ENCODE measurements at places on chromosomes 1 and 21.

GRCh38 chr1:202577381-202577780 lies 132.9 kb downstream of the SYT2 start:
- DNase-seq: no peak

DNA sequence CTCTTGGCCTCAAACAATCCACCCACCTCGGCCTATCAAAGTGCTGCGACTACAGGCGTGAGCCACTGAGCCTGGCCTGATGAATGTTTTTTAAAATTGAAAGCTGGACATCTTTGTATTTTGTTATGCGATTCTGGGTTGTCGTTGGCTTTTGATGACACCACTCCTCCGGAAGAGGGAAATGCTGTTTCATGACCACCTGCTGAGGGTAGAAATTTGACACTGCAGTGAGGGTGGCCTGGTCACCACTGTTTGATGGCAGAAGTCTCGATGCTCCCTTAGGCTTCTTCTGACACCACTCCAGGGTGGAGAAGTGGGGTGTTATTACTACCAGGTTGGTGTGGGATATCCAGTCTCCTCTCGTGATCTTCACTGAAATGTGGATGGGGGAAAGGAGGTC lies 357.2 kb downstream of the RGS7 start:
- DNase-seq: no peak

DNA sequence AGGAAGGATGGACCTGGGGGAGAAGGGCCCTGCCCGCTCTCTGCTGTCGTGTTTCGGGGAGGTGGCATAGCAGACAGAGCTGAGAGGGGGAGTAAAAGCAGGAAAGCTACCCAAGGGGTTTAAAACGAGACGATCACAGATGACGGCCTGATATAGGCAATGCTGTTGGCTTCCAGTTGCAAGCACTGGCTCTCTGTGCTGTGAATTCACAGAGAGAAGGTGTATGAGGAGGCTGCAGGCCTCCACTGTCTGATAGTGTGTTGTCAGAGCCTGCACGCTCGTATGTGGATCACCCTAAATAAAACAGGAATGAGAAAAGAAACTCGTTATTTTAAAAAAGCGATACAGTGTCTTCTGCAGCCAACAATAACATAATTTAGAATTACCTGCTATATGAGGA lies 57.4 kb downstream of the LGR6 start:
- no peak for DNase-seq

DNA sequence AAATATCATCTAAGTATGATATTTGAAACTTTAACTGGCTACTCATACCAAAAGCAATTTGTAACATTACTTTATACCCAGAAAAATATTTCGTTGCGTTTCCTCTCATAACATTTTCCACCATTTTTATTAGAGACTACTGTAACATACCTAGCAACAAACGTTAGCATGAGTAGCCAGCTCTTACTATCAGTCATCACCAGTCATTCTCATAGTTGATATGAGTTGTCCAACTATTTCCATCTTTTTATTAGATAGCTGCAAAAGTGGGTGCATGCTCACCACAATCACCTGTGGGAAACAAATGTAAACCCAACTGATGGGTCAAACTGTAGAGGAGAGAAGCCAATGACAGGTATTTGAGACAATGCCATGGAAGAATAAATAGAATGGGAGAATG lies 114.6 kb downstream of the AKT3 start:
- no peak for DNase-seq

GRCh38 chr1:46489638-46490405 lies at the start of gene DMBX1:
Gene DMBX1 (plus strand): TSS chr1:46489836. CDS start chr1:46507011, 17,175 bp downstream.
- DNase-seq: no peak

DNA sequence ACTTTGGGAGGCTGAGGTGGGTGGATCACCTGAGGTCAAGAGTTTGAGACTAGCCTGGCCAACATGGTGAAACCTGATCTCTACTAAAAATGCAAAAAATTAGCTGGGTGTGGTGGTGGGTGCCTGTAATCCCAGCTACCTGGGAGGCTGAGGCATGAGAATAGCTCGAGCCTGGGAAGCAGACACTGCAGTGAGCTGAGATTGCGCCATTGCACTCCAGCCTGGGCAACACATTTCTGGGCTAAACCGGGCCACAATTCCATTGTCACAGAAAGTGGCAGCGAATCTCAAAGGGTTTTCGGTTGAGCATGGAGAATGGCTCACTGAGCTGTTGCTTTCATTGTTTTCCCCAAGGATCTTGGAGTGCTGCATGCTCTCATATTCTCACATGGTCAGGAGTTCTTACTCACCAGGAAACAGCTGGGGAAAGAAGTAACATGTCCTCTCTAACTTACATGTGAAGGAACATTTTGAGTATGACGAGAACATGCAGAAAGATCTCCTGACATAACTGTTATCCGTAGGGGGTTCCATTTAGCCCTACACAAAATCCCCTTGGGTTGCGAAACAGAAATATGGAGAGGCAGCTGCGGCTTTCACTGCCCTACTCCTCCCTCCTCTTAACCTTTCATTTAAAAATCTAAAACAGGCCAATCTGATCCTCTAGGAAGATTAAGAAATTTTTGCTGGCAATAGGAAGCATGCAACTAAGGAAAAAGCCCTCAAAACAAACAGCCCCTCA lies 341.1 kb downstream of the PCP4 start:
- DNase-seq: no peak

GRCh38 chr1:183844806-183845205 lies 39.9 kb downstream of the RGL1 start:
- no peak for DNase-seq

- no peak for DNase-seq
Observed at GRCh38 chr1:39109644-39110043, 83.5 kb downstream of the NDUFS5 start.

DNA sequence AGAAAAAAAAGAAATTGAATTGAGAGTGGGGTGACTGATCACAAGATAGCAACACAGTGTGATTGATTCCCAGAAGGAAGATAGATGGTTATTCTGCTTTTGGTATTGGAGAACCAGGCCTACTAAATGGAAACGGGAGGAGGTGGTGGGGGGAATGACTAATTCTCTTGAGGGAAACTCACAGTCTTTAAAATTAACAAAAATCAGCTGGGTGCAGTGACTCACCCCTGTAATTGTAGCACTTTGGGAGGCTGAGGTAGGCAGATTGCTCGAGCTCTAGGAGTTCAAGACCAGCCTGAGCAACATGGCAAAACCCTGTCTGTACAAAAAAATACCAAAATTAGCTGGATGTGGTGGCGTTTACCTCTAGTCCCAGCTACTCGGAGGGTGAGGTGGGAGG lies 134.6 kb upstream of the PDE4B start:
- DNase-seq: no peak

GRCh38 chr1:25566176-25566729 lies 22.8 kb downstream of the LDLRAP1 start:
- no peak for DNase-seq

- no peak for DNase-seq
Observed at GRCh38 chr21:41852929-41853320, 26.2 kb downstream of the PRDM15 start.

- DNase-seq: no peak
Observed at GRCh38 chr1:199399996-199400724, 627.4 kb upstream of the NR5A2 start.

DNA sequence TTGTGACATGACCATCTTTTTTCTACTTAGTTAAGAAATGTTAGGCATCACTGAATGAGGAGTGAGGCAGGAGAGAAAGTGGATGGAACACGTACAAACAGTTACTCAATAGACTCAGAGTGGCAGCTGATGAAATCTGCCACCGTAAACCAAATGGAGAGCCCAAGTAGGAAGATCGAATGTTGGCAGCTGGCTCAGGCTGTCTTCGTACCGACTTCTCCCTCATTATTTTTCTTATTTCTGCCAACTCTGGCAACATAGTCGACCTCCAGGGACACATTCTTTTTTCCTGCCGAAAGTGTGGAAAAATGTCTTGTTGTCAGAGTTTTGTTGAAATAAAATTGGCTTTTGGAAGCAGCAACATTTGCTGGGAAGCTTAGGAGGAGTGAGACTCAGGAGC lies 143.3 kb downstream of the GREM2 start:
- no peak for DNase-seq

DNA sequence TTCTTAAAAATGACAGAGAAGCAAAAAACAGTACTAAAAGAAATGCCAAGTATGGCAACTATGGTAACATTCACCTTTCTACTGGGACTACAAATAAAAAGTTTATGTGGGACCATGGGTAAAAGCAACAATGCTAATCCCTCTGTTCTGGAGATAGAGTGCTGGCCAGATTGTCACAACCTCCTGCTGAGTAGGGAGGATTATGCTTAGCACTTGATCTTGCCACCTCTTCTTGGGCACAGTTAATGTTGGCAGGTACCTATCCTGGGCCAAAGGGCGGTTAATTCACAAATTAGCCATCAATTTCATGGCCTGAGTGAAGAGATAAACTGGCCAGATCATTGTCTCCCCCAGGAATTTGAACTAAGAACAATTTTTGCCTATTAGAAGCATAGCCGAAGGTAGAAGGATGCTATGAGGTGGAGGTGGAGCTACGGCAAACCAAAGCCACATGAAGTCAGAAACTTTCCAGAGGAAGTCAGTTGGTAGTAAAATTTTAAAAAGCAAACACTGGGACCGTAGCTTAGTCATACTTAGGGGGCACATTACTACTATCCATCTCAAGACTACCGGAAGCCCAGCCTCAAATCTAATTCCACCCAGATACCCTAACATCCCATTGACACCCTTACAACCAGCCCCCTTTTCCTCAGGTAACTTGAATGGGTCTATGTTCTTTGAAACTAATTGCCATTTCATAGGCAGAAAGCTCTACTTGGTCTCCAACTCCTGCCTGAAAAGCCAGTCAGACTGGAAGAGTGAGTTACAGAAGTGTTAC lies 2.7 kb downstream of the SCYL3 start:
- no peak for DNase-seq

DNA sequence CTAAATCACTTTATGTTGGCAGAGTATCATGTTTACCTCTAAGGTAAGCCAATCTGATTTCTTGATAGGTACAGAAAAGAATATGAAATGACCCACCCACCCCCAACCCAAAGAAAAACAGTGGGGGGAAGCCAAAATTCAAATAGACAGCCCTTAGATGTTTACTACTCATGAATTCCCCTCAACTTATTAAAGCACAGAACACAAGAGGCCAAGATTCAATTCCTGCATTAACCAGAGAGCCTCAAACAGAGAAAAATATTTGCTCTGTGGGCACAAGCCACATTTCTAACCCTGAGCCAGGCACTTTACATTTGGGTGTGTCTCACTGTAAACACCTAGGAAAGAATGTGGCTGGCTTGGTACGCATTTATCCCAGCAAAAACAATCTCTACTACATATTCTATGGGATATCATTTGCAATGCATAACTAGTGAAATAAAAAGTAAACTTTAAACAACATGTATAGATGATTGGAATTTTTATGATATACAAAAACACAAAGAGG lies 84.3 kb downstream of the PTPN14 start:
- no peak for DNase-seq

- DNase-seq: no peak
Observed at GRCh38 chr1:167110586-167110985, 16.7 kb downstream of the STYXL2 start.

DNA sequence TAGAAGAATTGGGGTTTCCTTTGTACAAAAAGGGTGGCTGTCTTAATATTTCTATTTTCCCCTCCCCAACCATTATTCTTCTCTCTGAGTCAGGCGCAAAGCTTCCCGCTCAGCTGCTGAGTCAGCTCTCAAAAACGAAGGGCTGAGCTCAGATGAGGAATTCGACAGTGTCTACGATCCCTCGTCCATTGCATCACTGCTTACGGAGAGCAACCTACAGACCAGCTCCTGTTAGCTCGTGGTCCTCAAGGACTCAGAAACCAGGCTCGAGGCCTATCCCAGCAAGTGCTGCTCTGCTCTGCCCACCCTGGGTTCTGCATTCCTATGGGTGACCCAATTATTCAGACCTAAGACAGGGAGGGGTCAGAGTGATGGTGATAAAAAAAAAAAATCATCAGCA lies 3.0 kb upstream of the TUFT1 start:
- DNase-seq: no peak

DNA sequence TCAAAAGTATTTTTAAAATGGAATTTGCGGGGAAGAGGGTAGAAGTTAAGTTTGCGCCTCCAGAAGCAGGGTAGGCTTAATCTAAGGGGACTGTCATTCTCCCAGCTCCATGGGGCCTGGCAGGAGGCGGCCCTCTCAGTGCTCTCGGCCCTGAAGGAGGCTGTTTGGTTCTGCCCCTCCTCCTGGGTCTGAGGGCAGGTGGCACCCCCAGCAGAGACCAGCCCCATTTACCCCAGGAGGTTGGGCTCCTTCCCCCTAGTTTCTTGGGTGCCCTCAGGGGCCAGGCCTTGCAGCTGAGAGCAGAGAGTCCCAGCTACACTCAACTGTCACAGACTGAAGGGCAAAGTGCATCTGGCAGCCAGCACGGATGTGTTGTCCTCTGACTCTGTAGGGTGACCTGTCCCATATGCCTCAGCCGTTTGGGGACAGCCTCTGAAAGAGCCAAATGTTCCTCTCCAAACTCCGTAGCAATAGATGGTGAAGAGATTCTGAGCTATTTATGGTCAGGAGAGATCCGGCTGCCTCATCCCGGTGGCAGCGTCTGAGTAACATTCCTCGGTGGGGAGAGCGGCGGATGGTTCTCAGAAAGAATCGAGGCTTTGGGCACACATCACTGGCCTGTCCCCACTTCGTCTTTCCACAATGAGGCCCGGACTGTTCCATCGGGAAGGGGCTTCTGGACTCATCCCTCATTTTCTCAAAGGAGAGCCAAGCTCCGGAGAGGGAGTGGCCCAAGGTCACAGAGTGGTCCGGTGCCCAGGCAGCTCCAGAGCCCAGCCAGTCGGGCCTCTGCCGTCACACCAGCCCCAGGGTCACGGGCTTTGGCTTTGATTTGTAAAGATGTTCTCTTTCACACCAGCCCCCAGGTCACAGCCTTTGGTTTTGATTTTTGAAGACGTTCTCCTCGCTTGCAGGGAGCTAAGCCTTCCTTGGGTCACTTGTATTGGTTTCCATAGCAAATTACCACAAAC lies 424.2 kb upstream of the VAMP3 start:
- DNase-seq: no peak

- no peak for DNase-seq
Observed at GRCh38 chr1:247443641-247444040, 14.3 kb downstream of the OR2B11 start.

DNA sequence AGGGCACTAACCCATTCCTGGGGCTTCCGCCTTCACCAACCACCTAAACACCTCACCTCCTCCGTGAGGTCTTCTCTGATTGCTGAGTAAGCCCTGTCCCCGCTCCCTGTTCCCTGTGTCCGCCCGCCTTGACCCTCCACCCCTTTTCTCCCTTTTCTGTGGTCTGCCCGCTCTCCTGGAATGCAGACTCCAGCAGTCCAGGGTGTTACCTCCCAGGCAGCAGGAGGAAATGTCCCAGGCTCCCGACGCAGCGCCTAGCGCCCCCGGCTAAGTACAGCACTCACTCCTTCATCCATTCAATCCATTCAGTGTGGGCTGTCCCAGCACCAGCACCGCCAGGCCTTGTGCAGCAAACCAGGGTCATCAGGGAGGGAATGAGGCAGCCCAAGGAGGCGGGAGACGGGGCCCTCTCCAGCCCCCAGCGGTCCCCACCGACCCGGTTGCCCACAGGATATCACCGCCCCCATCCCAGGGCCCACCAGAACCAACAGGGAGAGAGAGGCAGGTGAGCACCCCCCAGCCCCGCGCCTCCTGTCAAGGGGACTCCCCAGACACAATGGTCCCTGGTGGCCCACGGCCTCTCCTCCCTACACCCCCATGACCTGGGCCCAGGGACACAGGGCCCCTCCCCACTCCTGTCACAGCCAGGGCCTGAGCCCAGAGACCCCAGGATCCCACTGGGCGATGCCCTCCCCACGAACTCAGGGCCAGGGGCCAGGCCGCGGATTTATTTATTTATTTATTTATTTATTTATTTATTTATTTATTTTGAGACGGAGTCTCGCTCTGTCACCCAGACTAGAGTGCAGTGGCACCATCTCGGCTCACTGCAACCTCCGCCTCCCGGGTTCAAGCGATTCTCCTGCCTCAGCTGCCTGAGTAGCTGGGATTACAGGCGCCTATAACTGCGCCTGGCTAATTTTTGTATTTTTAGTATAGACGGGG lies 10.2 kb downstream of the TNFRSF14 start:
- no peak for DNase-seq
